ENCODE measurements at places on chromosomes 2 and 18.

GRCh38 chr2:191217580-191217979, 27.6 kb upstream of the MYO1B start:
- no peak for DNase-seq
- H3K27me3 ChIP-seq = no peaks in the 10 kb centered on the region

- no peaks in the 10 kb centered on the region for H3K36me3 ChIP-seq
- no peaks in the 10 kb centered on the region for H3K4me1 ChIP-seq
- H3K4me3 ChIP-seq = no peak overlapping the region
- no peaks in the 10 kb centered on the region for H3K27me3 ChIP-seq
These were observed 52.4 kb upstream of the AGPS start for GRCh38 chr2:177340158-177340557.

DNA sequence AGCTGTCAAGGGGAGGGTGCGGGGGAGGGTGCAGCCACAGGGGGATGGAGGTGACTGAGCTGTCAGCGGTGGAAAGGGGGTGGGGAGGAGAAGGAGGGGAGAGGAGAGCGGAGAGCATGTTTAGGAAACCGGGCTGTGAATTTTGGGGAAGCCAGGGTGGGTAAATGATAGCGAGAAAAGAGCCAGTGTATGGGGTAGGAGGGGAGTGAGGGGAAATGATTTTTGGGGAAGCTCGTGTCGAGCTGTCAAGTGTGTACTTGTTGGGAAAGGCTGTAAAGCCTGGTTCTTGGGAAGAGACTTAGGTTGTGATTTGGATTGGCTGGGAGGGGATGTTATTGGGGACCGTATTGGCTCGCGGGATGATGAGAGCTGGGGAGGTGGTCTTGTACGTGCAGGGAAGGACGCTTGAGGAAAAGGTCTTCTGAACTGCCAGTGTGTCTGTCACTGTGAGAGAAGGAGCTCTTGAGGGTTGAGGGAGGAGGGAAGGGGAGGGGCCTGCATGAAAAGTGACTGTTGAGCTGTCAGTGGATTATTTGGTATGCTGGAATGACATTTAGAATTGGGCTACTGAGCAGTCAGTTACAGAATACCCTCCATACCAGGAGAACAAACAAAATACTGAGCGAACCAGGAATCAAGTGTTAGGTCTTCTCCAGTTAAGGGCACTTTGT, 1.0 kb downstream of the UBR3 start:
- peaks cover 13% of the 10 kb centered on the region for H3K36me3 ChIP-seq
- H3K27ac ChIP-seq = peak overlapping the region; percentile 44
- peak; percentile 69 for DNase-seq
- H3K4me3 ChIP-seq = peak overlapping the region; percentile 85
- H3K27me3 ChIP-seq = no peaks in the 10 kb centered on the region

DNA sequence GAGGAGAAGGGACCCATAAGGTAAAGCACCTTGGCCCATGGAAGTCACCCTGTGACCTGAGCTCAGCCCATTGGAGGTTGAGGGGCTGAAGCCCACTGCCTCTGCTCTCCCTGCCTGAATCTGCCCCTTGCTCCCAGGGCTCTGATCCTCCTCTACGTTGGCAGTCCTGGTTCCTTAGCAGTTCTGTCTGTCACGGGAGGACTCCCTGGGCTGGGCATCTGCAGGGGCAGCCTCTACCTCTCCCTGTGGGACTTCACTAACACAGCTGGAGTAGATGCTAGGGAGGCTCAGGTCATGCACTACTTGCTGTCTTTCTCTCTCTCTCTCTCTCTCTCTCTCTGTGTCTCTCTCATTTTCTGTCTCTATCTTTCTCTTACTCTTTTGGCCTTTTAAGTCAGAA, 8.7 kb downstream of the GYPC start:
- no peaks in the 10 kb centered on the region for H3K27me3 ChIP-seq
- no peak overlapping the region for H3K4me3 ChIP-seq
- peak overlapping the region; percentile 100 for H3K27ac ChIP-seq

DNA sequence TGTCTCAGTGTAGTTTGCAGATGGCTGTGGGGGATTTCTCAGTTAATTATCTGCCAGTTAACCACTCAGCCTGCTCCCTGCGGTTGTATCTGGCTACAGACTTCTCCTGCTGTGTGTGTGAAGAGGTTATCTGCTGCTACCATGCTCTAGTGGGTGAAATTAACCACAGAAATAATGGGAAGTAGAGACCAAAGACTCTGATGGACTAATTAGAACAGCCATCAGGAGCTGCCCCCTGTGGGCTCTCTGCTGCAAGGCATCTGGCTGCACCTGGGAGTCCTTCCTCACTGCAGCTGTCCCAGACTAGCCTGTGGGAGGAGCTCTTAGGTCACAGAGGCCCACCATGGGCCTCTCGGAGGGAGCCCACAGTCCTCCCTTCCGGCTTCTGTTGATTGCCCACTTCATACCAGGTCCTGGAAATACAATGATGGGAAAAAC, 66.6 kb downstream of the CTIF start:
- no peak for DNase-seq
- H3K27me3 ChIP-seq = no peaks in the 10 kb centered on the region
- H3K27ac ChIP-seq = no peak overlapping the region
- no peaks in the 10 kb centered on the region for H3K36me3 ChIP-seq
- no peaks in the 10 kb centered on the region for H3K4me1 ChIP-seq

DNA sequence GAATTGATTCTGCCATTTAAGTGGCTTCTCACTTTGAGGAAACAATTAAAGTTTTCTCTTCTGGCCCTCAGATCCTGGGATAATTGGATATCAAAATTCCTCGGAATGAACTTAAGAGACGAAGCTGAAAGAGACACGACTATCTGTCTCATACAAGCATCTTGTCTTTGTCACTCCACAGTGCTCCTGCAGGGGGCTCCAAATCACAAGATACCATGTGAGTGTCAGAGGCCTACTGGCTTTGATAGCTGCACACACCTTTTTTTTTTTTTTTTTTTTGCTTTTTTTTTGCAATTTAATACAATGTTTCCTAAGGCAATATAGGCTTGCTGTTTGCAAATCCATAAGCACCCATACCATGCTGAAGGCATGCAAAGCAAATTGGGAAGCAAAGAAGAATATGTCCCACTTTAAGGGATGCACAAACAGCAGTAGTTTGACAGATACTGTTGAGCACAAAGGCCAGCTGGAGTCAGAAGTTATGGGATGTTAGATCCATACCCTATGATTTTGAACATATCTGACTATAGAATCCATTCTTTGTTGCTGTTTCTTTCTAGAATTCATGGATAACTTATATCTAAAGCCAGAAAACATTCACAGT, 109.0 kb upstream of the CBLN2 start:
- DNase-seq = peak; percentile 71
- no peak overlapping the region for H3K27ac ChIP-seq
- no peaks in the 10 kb centered on the region for H3K4me1 ChIP-seq
- no peaks in the 10 kb centered on the region for H3K36me3 ChIP-seq
- peaks cover 2% of the 10 kb centered on the region for H3K27me3 ChIP-seq
